ENCODE measurements at places on chromosomes 5 and 9.

DNA sequence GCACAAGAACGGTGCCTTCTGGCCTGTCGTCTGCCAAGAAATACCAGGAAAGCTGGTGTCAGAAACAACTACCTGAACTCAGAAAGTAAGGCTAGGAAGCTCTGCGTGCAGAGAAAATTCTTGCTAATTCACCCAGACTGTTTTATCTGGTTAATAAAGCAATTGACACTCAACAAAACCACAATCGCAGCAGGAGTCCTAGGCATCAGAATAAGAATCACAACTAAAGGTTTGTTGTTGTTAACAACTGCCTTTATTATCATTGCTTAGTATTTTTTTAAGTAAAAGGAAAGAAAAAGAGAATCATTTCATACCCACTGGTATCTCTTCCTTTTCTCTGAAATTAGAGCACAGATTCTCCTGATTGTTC lies 3.9 kb upstream of the ISL1 start:
- no peak for DNase-seq

- no peak for DNase-seq
Measured at GRCh38 chr5:68296895-68297294, 81.3 kb downstream of the PIK3R1 start.

- DNase-seq: peak; percentile 63
Measured at GRCh38 chr9:93132287-93132927, 1.6 kb downstream of the NINJ1 start.

DNA sequence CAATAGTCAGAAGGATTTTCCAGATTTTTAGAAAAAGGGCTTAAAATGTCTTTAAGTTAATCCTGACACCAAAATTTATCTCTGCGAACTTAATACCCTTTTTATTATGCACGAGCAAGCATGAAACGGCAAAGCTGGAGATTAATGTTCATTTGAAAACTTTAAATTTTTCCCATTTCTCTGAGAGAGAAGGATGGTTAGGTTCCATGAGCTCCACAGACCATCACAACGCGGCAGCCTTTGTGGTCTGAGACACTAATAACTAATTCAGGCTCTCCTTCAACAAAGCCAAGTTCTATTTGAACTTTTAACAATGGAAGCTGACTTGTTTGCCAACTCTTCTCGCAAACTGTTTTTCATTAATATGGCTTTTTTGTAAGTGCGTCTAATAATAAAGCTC lies 94.7 kb downstream of the MYO10 start:
- DNase-seq: no peak

DNA sequence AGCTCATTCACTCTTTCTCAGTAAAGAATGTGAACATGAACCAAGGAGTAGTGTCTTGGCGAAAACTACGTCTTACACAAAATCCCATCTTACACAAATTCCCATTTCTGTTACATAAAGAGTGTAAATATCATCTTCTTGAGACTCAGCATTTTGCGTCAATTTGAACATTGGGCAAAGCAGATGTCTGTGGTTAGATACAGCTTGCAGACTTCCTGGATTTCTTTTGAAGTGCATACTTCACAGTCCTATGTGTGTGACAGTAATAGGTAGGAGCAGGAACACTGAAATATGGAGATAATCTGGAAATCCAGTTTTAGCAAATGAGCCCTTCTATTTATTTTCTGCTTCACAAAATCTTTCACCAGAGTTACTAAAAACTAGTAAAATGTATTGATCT lies 58.8 kb downstream of the C6 start:
- no peak for DNase-seq

DNA sequence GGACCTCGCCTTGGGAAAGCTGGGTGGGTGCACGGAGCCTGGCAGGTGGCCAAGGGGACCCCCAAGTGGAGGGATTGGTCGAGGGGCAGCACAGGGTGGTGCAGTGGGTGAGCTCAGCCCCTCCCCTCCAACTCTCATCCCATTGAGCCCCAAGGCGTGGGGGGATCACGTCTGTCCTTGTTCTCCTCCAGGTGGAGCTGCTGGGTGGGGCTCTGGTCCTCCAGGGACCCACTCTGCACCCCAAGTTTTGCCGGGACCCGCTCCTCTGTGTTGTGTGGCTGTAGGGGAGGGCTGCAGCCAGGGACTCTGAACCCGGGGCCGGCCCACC lies 3.6 kb upstream of the FUT7 start:
- DNase-seq: no peak

GRCh38 chr5:64827703-64828102 lies 59.0 kb downstream of the CWC27 start:
- no peak for DNase-seq

GRCh38 chr5:158511454-158511853 lies 588.3 kb downstream of the EBF1 start:
- no peak for DNase-seq

- no peak for DNase-seq
Measured at GRCh38 chr5:68502531-68502930, 287.0 kb downstream of the PIK3R1 start.

DNA sequence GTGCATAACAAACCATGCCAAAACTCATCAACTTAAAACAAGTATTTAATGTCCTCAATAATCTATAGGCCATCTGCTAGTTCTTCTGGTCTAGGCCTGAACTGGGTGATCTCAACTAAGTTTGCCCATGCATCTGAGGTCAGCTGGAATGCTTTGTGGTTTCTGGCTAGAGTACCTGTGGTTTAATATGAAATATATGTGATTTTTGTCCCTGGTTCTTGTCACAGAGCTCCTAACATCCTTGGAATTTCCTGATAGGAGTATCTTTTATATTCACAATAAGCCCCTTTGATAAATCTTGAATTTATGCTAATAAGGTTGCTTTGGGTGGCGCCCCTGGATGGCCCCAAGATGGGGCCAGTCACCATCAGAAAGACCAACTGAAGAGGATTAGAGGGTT lies 535.9 kb downstream of the DNAH5 start:
- DNase-seq: no peak

GRCh38 chr9:4581861-4582565 lies 80.1 kb upstream of the PLPP6 start:
- DNase-seq: no peak

DNA sequence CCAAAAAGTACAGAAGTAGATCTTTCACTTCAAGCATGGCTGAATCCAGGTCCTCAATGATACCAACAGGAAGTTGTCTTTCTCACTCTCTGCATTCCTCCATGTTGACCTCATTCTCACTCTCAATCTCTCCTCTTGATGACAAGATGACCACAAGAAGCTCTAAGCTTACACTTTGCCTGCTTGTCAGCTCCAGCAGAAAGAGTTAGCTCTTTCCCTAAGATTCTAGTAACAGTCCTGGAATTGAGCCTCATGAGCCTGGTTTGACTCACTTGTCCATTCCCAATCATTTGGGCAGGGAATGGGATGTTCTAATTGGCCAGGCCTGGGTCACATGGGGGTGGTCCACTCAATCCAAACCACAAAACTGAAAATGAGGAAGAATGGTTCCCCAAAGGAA lies 3.3 kb upstream of the CLTA start:
- DNase-seq: no peak

- peak; percentile 82 for DNase-seq
Measured at GRCh38 chr5:132227485-132228240, at the start of gene P4HA2. Gene P4HA2, minus strand, starts transcription at chr5:132227853. Its CDS starts 9,227 bp downstream, at chr5:132218626.

GRCh38 chr5:125276096-125276495 lies 529.7 kb upstream of the ZNF608 start:
- no peak for DNase-seq

- DNase-seq: no peak
Measured at GRCh38 chr5:24649531-24649930, 4.8 kb upstream of the CDH10 start.

DNA sequence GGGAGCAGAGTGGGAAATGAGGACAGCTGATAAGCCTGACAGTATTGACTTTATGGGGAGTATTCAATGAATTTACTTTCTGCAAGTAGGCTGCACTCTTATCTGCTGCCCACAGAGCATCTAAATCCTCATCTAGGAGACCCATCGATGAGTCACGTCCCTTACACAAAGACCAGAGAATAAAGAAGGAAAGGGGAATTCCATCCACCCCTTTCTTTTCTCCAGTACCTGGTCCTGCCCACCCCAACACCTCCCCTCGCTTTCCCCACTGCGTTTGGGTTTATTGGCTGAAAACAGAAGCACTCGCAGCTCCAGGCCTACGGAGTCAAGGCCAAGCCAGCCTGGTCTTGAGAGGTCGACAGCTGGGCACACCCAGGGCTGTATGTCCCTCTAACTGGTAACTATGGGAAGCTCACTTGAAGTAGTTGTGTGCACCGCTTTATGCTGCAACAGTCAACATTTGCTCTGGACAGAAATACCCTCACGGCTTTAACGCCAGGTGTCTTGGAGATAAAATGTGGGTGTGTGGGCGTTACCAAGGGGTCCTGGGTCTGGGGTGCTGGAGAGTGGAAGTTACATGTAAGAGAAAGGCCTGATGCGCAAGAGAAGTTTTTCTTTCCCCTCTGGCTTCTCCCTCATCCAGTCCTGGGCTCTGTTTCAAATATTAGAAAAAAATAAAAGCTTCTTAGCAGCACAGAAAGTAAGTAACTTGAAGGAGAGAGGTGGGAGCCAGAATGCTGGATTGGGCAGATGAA lies 14.5 kb upstream of the TAL2 start:
- DNase-seq: no peak

GRCh38 chr5:135693371-135693955 lies 114.7 kb upstream of the CXCL14 start:
- DNase-seq: no peak

- DNase-seq: no peak
Measured at GRCh38 chr5:38883842-38884241, 38.0 kb downstream of the OSMR start.

- peak; percentile 61 for DNase-seq
Measured at GRCh38 chr5:76403766-76404222, 709 bp downstream of the IQGAP2 start.

- no peak for DNase-seq
Measured at GRCh38 chr5:125189531-125189941, 443.1 kb upstream of the ZNF608 start.

DNA sequence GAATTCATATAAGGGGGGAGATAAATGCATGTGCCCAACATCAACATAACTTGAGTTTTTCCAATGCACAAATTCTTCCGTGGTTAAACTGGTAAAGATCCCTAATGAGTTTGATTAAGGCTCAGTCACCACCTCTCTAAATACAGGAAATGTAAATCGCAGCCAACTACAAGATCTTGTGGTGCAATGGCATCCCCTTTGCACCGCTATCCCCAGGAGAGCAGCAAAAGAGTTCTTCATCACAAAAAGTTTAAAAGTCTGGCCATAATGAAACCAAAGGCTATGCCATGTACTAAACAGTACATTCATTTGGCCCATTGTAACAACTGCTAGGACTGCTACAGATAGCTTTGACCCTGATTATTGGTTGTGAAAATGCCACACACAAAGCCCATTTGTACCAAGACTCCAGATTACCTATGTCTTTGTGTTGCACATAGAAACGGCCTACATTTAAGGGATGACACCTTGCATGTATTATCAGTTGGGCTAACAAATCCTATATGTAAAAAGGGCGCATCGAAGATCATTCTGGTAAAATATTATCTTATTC lies 44.5 kb downstream of the ZNF608 start:
- DNase-seq: no peak

GRCh38 chr5:100755435-100755834 lies 147.6 kb downstream of the ST8SIA4 start:
- DNase-seq: no peak

- no peak for DNase-seq
Measured at GRCh38 chr5:144403058-144403457, 232.4 kb downstream of the KCTD16 start.

- no peak for DNase-seq
Measured at GRCh38 chr5:83077662-83078261, 415 bp downstream of the XRCC4 start.

DNA sequence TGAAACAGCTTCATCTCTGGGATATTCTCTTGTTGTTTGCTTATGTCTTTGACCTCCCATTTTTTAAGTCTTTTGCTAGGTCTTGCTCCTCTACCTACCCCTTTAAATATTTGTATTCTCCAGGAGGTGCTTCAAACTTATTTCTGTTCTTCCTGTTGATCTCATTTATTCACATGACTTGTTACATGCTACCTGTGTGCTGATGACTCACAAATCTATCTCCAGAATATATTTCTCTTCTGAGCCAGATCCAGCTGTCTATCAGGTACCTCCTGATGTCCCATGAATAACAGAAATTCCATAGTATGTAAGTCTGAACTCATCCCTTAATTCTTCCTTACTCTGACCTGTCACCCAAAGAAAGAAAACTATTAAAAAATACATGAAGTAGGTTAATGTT lies 11.0 kb downstream of the NIPBL start:
- no peak for DNase-seq

- DNase-seq: peak; percentile 59
Measured at GRCh38 chr5:124599028-124599973, 147.1 kb downstream of the ZNF608 start.

- no peak for DNase-seq
Measured at GRCh38 chr9:13721481-13722235, 442.2 kb upstream of the MPDZ start.

DNA sequence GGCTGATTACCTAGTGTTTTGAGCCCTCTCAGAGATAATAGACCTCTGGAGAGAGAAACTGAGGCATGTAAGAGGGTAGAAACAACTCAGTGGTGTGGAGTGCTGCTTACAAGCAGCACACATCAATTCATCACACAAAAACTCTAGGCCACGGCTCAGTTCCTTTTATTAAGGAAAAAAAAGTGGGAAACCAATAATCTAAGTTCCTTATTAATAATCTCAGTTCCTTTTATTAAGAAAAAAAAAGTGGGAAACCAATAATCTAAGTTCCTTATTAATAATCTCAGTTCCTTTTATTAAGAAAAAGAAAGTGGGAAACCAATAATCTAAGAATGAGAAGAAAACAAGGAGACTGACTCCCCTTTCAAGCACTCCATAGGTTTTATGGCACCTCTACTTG lies 28.0 kb downstream of the TXNDC8 start:
- DNase-seq: no peak

DNA sequence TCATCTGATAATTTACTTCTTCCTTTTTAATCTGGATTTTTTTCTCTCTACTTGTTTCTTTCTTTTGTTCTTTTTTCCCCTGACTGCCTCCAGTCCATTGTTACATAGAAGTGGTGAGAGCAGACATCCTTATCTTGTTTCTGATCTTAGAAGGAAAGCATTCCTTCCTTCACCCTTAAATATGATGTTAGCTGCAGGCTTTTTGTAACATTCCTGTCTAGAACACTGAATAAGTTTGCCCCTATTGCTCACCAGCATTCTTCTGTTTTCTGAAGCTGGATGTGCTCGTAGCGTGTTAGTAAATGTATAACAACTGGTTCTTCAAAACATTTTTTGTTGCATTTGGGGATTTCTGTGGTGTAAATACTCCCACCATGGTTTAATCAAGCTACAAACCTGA lies 136.7 kb upstream of the NFIL3 start:
- DNase-seq: no peak

GRCh38 chr9:137112564-137113384 lies 1.8 kb downstream of the DPP7 start:
- no peak for DNase-seq

DNA sequence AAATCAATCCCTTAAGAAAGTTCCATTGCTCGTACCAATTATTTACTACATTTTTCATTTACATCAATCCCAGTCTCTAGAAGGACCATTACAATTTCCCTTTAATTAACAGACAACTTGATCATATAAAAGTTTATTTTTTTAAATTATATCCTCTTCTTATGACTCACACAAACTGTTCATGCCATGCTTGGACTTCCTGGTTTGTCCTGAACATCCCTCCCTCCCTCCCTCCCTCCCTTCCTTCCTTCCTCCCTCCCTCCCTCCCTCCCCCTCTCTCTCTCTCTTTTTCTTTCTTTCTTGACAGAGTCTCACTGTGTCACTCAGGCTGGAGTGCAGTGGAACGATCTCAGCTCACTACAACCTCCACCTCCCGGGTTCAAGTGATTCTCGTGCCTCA lies 11.6 kb upstream of the CLTB start:
- no peak for DNase-seq

- no peak for DNase-seq
Measured at GRCh38 chr9:15220658-15221318, 86.2 kb downstream of the TTC39B start.

Data from breast epithelium (tissue), 4 donors.